ENCODE measurements at places on chromosomes 3 and 15.

- no peak for DNase-seq
Observed at GRCh38 chr3:118910332-118910731, 124.3 kb downstream of the IGSF11 start.

DNA sequence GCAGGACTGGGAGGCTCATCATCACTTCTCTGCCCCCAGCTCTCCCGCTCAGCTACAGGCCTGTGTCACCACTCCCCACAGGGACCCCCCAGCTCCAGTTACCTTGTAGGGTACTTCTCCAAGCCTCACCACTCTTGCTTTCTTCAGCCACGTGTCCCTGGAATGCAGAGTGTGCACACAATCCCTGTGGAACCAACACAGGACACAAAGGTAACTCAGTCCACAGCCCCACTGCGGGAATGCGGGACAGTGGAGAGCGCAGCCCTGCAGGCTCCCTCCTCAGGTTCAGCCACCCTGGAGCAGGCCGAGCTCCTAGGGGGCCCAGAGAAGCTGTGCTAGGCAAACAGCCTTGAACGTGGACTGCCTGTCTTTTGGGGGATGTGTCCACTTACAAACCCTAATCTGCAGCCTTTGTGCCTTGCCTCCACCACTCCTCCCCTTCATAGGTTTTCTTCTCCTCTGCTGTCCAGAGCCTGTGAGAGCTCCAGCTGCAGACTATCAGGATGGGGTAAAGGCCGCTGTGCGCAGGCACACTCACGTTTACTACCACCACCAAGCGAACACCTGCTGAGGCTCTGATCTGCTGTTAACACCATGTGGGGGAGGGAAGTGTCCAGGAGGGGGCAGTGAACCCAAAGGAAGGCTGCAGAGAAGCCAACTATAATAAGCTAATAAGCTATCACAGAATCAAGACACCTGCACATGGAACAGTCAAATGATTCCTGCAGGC is 26.0 kb downstream of the XPC start:
- DNase-seq: peak; percentile 22

DNA sequence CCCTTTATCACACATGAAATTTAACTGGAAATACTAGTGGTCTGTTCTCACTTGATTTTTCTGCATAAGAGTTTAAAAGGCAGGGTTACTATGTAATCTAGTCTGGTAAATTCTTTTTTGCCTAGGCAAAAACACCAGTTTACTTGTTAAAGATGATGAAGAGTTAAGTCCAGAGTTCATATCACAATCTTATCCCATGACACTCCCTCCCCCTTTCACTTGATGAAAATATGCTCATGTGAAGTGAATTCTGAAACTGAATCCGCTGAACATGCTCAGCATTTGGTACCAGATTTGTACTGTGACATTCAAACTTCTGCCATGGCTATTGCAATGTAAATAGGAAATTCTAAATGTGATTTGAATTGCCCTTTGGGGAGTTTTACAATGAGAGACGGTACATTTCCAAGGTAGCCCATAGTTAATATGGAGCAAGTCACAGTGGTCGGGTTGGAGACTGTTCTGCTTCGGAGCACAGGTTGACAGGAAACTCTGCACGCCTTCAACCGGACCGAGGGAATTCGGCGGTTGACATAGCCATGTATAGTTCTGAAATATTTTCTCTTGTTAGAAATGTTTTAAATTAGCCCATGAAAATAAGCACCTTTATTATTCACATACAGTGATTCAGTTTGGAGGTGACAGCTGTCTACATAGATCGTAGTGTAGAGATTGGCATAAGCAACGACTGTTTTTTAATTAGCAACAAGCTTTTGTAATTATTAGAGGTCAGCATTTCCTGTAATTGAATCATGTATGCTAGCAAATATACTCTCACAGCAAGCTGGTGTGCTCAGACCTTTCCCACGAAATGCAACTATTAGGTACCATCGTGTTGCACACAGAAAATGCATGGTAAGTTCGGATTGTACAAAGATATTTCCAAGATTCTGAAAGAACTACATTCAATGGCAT is 768.6 kb upstream of the GOLIM4 start:
- DNase-seq: no peak

- DNase-seq: no peak
Observed at GRCh38 chr3:60053526-60054265, 1003.9 kb upstream of the CFAP20DC start.

DNA sequence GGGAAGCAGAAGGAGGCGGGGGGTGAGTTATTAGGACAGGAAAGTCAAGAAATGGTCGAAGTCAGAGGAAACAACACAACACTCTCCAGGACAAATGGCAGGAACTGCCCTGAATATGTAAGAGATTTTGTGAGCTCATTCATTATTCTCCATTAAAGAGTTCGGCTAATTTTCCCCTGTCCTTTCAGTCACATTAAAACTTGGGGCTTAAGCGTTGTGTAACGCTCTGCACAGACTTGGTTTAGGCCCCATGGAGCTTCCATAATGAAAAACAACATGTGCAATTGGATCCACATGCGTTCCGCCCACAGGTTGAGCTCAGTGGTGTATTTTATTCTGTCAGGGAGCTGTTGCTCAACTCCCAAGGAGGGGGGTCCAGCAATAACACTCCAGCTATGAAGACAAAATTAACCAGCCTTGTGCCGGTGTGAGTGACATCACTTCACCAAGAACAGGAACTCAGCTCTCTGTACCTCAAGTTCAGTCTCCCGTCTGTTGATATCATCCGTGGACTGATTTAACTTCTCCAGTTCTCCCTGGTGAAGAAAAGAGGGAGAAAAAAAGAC is 2.3 kb downstream of the SH3BP5 start:
- DNase-seq: no peak

DNA sequence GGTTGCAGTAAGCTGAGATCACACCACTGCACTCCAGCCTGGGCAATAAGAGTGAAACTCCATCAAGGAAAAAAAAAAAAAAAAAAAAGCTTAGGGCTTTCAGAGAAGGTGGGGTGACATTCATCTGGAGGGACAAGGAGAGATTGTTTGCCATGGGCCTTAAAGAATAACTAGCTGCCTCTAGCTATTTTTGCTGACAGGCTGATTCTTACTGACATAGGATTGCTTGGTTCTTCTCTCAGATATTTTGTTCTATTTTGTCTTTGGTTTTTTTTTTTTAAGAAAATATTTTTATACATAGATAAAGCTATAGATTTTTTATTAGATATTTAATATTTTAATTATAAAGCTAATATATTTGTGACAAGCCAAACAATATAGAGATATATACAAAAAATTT is 24.2 kb upstream of the PIAS1 start:
- no peak for DNase-seq

- DNase-seq: no peak
Observed at GRCh38 chr3:49456466-49456865, 13.6 kb upstream of the DAG1 start.

DNA sequence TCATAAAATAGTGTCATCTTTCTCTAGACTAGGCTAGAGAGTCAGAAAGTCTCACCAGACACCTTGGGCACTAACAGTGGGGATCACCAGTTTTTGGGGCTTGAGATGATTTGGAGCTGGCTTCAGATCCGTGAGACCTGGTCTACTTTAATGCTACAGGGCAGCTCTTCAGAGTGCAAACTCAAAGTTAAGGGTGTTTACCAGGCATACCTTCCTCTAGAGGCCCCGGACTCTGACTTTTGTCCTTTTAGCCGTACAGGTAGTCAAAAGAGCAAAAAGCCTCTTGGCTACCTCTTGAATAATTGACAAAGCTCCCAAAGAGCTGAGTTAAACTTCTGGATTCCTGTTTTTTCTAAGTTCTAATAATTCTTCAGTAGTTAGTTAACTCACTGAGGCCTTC is 41.4 kb upstream of the CCR4 start:
- DNase-seq: no peak

DNA sequence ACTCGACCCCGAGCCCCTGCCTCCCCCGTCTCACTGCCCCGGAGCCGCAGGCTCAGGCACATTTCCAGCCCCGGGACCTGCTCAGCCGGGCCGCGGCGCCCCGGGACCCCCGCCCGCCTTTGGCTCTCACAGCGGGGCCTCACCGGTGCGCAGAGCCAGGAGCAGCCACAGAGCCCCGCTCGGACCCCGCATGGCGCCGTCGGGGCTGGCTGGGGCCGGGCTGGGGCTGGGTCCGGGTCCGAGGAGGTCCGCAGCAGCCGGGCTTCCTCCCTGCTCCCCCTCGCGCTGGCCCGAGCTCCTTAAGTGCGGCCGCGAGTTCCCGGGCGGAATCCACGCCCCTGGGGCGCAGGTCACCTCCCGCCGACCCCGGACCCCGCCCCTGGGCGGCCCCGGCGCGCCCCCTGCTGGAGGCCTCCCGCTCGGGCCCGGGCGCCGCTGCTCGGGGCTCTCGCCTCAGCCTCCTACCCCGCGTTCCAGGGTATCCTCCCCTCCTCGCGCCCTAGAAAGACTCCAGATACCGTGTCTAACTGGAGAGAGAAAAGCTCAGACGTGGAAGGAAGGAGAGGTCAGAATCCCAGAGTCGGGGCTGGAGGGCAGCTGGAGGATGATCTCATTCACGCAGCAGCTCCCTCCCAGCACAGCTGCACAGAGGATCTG is at the start of gene MELTF:
MELTF (minus strand) TSS at position 307 of the 657 bp plus-strand sequence; CDS start at position 192, 115 bp downstream.
- DNase-seq: peak; percentile 71

DNA sequence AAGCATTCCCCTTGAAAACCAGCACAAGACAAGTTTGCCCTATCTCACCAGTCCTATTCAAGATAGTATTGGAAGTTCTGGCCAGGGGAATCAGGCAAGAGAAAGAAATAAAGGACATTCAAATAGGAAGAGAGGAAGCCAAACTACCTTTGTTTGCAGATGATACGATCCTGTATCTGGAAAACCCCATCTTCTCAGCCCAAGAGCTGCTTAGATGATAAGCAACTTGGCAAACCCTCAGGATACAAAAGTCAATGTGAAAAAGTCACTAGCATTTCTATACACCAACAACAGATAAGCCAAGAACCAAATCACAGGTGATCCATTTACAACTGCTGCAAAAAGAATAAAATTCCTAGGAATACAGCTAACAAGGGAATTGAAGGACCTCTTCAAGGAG is 403.7 kb upstream of the AZI2 start:
- DNase-seq: no peak

GRCh38 chr15:94336817-94337467 is 105.6 kb downstream of the MCTP2 start:
- DNase-seq: no peak

DNA sequence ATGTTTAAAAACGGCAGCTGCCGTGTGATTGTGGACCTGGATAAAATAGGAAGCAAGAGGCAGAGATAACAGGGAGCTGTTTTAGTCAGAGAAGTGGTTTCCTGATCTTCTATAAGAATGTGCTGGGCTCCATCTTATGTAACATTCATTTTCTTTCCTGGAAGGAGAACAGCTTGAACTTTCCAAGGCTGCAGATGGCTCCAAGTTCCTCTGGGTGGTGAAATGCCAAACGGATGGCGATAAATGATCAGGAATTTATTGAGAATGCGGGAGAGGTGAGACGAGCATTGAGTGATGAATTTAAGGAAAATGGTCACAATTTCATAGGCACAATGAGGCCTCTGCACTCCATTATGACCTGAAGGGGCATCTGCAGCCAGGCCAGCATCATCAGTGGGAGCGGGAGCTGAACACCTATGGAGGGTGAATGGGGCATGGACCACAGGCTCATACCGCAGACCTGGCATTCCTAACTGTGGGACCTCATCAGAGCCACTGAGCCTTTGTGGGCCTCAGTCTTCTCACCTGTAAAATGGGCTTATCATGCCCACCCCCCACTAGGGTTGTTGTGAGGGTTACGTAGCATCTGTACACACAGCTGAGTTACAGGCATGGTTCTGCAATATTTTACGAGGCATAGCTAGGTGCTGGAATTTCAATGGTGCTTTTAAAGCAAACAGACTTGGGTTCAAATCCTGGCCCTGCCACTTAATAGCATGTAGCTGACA is 17.1 kb downstream of the MGLL start:
- no peak for DNase-seq

- DNase-seq: no peak
Observed at GRCh38 chr3:34107669-34108068, 309.2 kb downstream of the PDCD6IP start.

DNA sequence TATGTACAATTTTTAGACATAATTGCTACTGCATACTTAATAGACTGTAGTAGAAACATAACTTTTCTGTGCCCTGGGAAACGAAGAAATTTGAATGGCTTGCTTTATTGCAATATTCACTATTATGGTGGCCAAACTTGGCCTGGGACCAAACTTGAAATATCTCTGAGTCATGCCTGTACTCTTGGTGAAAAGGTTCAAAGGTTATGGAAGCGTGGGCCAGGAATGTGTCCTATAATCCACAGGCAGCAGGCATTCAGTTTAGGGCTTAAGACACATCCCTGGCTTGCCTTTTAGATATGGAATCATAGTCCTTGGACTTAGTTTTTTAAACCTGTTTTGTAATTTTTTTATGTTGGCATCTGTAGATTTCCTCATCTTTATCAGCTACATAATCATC is 124.3 kb downstream of the LRIG1 start:
- no peak for DNase-seq

DNA sequence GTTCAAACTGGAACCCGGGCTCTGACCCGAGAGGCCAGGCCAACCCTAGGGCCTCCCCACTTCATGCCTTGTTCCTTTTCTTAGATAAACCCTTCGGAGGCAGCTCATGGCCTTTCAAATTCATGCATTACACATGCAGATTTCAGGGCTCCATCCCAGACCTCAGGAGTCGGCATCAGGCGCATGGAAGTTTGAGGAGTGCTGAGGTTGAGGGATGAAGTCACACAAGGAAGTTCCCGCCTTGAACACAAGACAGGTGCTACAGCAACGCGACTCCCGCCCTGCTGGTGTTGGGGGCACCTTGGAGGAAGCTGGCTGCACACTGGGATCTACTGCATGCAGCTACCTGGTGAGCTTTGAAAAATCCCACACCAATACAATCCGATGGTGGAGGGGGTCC is 245.2 kb upstream of the LYSMD4 start:
- DNase-seq: peak; percentile 14

DNA sequence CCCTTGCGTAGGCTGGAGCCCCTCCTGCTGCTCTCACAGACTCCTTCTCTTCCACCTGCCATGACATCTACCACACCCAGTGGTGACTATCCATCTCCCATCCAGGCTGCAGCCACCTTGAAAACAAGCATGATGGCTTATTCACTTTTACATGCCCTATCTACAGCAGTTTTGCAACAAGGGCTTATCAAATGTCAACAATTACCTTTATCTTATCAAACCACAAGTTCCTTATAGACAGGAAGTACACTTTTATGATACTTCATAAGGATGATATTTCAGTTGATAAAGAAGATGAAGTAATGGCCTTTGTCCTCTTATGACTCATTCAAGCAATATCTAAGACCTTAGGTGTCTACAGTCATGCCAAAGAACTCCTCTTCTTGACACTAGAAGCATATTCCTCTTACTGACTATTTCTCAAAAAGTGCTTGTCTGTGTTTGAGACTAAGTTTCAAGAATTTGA is 125.3 kb upstream of the SPRED1 start:
- DNase-seq: no peak

DNA sequence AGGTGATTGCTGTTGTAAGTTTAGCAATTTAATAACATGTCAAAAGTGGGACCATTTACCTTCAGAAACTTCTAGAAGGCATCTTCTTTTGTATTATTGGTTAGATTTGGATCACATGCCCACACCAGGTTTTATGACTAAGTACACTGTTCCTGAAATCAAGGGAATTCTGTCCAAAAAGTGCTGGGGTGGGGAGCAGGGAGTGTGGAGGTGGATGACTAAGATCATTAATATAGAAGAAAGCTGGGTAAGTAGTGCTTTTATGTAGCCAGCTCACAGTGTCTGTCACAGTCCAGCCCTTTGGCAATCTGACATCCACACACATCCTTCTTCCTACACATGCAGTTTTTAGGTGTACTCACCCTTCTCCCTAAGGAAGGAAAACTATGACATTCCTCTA is 120.0 kb downstream of the TMCO5A start:
- DNase-seq: no peak

- DNase-seq: no peak
Observed at GRCh38 chr3:154662851-154663250, 232.9 kb upstream of the GPR149 start.

GRCh38 chr15:62799919-62800318 is 242.6 kb upstream of the TPM1 start:
- DNase-seq: no peak
